ENCODE measurements at places on chromosomes 16 and 17.

GRCh38 chr17:55308613-55309391, 44.0 kb downstream of the HLF start:
- no peak for DNase-seq

- DNase-seq, result no peak
These were observed 21.2 kb upstream of the GINS2 start for GRCh38 chr16:85709766-85710585.

GRCh38 chr16:28219282-28219681, 7.5 kb upstream of the XPO6 start:
- DNase-seq, result no peak

DNA sequence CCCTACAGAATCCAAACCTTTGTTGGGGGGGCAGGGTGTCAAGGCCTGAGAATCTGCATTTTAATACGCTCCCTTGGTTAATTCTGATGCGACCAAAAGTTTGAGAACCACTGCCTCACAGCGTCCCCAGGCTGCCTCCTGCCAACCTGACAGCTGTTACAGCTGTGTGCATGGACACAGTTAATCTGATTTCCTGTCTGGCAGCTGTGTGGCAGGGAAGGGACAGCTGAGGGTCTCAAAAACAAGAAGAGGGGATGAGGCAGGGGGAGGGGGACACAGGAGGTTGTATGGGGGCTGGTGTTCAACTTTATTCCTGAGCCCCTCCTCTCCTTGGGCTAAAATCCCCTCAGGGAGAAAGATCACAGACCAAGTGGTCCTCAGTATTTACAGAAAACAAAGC, 17.5 kb downstream of the HDAC5 start:
- no peak for DNase-seq

GRCh38 chr16:50133214-50133613, 19.9 kb upstream of the TENT4B start:
- no peak for DNase-seq

DNA sequence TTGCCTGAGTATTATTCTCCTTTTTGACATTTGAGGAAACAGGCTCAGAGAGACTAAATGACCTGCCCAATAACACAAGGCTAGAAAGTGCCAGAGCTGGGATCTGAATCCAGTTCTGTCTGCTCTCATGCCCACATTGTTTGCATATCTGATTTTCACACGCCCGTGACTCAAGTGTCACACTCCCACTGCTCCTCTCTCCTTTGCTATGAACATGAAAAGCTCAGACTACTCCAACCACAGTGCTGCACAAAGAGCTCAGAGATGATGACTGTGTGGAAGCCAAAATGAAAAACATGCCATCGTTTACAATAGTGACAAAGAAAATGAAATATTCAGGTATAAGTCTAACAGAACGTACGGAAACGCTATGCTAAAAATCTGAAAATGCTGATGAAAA, 107.9 kb downstream of the SMG6 start:
- DNase-seq, result no peak

DNA sequence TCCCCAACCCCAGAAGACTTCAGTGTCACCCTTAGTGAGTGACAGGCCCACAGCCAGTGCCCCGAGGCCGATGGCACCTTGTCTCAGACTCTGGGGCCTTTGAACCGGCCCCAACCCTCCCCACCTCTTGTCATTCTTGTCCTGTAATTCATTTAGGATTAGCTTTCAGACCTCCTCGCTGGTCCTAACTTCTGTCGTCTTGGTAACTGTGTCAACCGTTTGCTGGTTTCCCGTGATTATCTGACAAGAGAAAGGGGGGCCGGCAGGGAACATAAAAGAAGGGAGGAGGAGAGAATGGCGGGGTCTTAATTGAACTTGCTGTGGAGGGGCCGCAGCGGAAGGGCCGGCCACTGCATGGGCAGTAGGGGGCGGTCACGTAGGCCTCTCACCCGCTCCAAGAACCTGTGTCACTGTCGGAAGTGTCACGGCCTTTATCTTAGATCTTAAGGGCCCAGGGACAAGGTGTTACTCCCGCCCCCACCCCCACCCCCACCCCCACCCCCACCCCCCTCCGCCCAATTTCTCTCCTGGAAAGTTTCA, 46.5 kb upstream of the GSE1 start:
- DNase-seq, result no peak

GRCh38 chr16:64121473-64121872, 1000.4 kb downstream of the CDH11 start:
- DNase-seq, result no peak

DNA sequence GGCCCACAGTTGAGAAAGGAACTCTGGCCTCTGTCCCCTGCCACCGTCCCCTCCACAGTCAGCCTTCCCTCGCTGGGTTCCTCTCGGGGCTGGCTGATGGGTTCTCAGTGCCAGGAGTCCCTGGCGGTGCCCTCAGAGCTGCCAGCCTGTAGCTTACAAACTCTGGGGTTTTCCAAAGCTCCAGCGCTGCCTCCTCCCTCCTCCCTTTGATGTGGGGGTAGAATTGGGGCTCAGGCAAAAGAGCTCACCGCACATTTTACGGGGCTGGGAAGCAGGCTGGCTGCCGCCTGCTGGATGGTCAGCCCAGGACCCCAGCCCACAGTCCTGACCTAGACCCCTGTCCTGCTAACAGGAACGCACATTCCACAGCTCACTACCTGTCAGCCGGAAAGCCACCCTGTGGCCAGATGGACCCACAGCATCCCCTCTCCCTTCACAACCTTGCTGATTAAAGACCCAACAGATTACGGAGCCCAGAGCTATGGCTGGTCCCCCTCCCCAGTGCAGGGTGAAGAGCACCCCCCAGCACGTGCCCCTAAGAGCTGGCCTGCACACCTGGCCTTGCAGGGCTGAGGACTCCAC, 6.0 kb downstream of the VASN start:
- no peak for DNase-seq

- no peak for DNase-seq
These were observed 93.1 kb downstream of the CNTNAP4 start for GRCh38 chr16:76370344-76370743.

- no peak for DNase-seq
These were observed 1.8 kb downstream of the PRSS22 start for GRCh38 chr16:2856061-2856670.

DNA sequence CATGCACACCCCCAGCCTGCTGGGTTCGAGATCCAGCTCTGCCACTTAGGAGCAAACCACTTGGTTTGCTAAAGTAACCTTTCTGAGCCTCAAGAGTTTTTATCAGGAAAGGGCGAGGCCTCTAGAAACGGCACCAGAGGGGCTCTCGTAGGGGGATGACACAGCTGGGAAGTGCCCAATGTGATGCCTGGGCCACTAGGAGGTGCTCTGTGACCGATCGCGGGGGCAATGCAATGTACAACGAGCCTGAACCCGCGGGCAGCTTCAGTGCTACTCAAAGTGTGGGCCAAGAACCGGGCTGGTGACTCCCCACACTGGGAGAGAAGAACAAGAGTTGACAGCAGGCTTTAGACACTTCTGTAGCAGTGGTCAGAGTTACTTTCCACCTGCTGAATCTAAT, 9.4 kb downstream of the C16orf89 start:
- no peak for DNase-seq

DNA sequence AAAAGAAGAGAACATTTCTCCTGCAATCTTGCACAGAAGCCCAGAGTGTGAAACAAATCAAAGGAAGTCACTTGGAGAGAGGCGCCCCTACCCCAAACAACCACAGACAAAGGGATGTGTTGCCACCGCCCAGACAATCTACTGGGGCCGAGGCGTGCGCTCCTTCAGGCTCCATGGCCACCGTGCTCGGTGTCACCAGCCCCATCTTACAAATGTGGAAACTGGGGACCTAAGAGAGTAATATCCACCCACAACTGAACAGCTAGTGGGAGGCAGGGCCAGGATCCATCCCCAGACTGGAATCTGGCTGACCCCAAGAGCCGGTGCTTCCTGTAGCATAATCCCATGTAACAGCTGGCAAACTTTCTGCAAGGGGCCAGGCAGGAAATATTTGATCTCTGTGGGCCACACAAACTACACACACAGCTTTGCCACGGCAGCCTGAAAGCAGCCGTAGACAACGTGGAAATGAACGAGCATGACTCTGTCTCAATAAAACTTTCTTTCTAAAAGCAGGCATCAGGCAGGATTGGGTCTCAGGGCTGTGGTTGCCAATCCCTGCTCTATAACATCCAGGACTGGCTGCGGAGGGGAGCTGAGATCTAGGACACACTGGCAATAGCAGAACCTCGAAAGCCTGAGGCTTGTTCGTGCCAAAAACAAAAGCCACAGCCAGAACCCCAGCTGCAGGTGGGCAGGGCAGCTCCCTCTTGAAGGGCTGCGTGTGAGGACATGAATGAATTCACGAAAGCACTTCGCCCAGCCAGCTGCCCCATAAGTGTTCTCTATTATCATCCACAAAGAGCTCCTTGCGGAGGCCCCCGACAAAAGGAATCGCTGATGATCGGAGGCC, 26.6 kb upstream of the GINS2 start:
- no peak for DNase-seq

DNA sequence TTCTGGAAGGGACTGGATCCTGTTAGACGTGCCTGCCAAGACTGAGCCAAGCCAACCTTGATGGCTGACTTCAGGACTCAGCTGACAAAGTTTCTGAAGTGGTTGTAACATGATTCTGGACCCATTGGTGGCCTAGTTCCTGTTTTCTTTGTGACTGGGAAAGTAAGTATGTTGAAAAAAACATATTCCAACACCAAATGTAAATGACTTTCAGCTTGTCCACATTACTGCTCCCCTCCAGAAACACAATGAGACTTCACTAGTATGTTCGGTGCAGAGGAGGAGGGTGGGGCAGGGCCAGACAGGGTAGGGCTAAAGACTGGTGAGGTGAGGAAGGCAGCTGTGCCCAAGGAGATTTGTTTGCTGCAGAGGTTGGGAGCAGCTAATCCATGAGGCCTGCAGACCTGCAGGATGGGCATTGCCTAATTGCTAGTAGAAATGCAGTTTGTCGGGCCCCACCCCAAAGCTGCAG, 26.4 kb downstream of the NMT1 start:
- DNase-seq, result no peak

- no peak for DNase-seq
These were observed 624.3 kb downstream of the MAF start for GRCh38 chr16:78976212-78976611.

- no peak for DNase-seq
These were observed 39.4 kb downstream of the CAPNS2 start for GRCh38 chr16:55605754-55606336.

- DNase-seq, result no peak
These were observed 98.4 kb upstream of the PLCG2 start for GRCh38 chr16:81680444-81681275.

GRCh38 chr16:10305912-10306311, 79.9 kb upstream of the ATF7IP2 start:
- no peak for DNase-seq

DNA sequence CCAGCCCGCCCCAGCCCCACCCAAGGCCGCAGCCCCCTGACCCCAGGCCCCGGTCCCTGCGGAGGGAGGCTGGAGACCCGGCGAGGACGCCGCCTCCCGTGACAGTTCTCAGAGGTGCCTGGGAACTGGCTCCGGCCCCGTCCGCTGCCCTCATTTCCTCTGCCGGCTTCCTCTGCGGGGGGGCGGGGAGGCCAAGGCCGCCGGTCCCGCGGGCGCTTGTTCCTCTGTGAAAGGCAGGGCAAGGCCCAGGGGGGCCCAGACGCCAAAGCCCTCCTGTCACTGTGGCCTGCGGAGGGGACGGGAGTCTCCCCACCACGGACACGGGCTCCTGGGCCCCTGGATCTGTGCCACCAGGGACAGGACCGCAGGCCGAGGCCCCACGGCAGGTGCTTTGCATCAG, 5.0 kb upstream of the PVALEF start:
- no peak for DNase-seq

DNA sequence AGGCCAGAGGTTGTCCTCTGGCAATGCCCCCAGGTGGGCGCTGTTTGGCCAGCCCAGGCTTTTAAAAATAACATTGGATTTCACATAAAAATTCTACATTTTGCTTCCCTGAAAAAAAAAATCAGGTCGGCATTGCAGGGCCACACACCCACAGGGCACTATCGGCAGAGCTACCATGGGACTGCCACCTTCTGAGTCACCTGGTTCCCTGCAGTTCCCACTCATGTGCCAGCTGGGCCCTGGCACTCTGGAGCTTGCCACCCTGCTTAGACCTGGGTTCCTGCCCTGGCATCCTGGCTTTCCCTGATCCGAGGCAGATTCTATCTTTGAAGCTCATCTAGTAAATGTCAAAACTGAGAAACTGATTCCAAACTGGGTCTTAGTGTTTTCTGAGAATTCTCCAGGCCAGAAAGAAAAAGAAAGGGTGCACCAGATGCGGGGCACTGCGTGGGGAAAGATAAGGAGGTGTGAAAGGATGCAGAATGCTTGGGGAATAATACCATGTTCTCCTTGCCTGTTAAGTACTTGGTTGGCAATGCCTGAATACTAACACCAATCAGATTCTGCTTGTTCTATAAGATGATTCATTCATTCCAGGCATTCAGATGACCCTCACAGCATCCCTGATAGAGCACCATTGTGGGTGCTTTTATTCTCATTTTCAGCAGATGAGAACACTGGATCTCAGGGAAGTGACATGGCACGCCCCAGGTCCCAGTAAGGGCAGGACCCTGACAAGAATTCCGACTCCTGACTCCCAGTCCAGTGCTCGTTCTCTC, 51.8 kb downstream of the RAI1 start:
- no peak for DNase-seq

- DNase-seq, result no peak
These were observed 6.7 kb downstream of the KCNH4 start for GRCh38 chr17:42174126-42174783.

DNA sequence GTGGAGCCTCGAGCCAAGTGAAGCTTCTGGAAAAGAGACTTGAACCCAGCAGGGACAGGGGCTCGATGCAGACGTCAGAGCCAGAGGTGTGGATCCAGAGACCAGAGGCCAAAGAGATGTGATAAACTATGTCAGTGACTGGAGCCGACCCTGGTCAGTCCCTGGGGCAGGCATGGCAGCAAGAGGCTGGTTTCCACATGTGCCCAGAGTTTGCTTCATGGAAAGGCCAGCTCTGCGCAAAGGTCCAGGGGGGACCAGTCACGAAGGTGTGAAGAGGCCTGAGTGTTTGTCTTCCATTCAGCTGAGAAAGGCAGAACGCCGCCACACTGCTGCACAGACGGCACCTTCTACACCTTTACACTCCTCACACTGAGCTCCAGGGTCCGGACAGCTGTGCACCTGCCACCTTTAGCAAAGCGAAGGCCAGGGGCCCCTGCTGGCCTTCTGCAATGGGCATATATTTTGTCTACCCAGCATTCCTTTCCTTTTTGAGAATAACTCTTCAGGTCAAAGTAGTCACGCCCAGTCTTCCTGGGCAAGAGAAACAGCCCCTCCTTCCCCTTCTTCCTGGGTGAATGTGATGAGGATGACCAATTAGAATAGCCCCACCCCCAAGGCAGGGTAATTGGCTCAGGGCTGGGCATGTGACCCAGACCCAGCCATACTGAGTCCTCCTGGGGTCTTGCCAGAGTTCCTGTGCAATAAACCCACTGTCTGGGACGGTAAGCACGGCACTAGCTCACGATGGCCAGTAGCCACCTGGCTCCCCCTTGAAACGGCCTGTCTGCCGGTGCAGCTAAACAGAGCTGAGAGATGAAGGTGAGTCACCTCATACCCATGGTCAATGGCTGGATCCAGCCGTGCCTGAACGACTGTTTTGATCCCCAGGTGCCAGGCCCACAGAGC, 2.3 kb upstream of the RPH3AL start:
- no peak for DNase-seq

- no peak for DNase-seq
These were observed 93.6 kb downstream of the WSCD1 start for GRCh38 chr17:6163612-6164333.

DNA sequence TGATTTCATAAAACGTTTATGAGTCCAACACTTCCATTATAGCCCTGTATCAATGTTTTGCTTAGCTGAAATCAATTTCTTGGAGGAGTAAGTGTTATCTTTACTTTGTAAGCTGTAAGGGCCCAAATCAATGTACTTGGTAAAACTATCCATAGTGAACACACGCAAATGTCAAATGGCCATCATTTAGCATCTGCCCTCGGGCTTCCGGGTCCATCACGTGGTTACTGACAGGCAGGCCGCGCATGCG, 687 bp upstream of the NARF start:
- no peak for DNase-seq

Data from mesothelial cell of epicardium (in vitro differentiated cells).